ENCODE measurements at places on chromosomes 2 and 18.

DNA sequence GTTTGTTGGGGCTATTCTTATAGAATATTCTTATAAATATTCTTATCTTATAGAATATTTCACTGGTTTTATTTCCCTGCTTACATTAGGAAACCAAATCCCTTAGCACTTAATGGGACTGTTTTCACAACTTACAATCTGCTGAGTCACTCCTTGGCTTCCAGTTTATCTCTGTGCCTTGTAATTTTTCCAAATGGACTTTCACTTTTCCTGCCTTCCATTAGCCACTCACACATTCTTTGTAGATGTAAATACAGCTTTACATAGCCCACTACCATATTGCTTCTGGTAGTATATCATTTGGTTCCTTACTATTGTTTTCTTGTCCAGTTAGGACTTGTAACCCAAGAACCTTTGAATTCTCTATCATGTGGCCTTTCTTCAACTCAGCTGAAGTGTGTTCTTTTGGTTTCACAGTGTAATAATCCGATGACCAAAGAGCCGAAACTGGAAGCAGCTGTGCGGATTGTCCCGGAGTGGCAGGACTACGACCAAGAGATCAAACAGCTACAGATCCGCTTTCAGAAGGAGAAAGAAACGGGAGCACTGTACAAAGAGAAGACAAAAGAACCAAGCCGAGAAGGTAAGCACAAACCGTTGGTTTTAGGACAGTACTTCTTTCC is 96.1 kb downstream of the UGGT1 start:
- DNase-seq = no peak

DNA sequence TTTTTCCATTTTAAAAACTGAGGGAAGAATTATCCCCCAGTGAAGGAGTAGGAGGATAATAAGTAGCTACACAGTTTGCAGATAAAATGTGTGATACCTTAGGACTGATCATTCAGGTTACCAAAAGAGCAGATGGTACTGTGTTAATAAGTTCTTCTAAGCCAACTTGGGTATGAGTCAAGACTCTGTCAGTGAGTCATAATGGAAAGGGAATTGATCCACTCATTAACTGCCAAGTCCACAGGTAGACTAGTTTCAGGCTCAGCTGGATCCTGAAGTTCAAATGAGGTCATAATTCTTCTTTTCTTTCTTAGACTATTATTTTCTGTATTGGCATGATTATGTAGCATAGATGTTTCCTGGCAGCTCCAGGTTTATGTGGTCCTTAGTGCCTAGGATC is 142.4 kb upstream of the ALPP start:
- DNase-seq = no peak

DNA sequence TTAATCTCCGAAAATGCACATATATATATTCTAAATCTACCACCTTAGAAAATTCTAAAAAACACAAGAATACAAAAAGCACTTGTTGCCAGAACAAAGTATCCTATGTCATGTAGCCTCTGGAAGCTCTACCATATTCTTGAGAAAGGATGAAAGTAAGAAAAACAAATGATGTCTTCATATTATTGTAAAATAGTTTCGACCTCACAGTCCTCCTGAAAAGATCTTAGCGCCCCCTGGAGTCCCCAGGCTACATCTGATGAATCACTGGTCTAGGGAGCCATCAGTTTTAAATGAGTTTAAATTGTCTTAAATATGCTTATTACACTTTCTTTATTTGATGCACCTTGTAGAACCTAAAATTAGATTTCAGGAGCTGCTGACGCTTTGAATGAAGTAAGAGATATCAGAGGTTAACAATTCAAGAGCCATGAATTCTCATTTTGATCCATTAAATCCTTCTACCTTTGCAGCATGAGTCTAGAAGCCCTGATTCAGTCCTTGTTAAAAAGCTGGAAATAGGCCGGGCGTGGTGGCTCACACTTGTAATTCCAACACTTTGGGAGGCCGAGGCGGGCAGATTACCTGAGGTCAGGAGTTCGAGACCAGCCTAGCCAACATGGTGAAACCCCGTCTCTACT is 138.8 kb downstream of the MCFD2 start:
- DNase-seq = peak; percentile 82

GRCh38 chr2:2270808-2271415 is 60.2 kb downstream of the MYT1L start:
- no peak for DNase-seq

GRCh38 chr18:5464251-5464650 is 79.5 kb downstream of the EPB41L3 start:
- DNase-seq = no peak

GRCh38 chr2:168698969-168699368 is 103.5 kb upstream of the NOSTRIN start:
- no peak for DNase-seq

DNA sequence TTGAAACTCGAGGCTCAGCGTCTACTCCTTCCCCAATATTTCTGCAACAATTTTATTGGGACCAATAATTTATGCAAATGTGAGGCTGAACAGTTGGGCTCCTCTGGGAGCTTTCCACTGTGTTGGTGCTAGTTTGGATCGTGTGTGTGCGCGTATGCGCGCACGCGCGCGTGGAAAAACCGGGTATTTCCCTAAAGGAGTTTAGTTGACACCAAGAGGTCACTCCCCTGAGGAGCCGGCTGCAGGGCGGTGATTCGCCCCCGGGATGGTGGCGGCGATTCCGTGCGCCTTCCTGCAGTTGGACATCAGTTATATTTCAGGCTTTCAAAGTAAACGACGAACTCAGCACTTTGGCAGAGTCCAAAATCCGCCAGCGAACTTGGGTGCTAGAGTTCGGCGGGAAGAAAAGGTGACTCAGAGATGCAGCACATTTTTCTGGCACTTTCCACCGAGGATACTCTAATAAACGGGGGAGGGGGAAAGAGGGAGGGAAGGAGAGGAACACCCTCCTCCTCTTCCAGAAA is 186.5 kb upstream of the FANCL start:
- DNase-seq = peak; percentile 62

- no peak for DNase-seq
Observed at GRCh38 chr2:154911729-154912128, 213.2 kb downstream of the KCNJ3 start.

DNA sequence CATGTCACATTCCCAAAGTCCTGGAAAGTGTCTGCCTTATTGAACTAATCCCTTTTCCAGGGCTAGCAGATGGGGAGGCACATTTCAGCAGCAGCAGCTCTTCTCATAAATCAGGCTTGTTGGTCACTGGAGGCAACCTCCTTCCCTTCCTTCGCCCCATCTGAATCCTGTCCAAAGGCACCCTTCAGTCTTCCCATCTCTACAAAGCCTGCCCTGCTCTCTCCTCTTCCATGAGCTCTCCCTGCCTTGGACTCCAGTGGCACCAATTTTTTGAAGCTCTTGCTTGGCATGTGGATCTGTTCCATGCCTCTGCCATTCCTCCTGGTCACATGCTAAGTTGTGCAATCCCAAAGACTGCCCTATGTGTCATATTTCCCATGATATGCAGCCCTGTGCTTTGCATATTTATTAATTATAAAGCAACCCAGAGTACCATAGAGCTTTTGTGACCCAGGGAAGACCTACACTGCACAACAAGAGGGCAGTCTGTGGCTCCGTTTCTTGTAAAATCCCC is 70.3 kb downstream of the ANTXR1 start:
- DNase-seq = no peak

- DNase-seq = no peak
Observed at GRCh38 chr18:24181806-24182205, 42.9 kb downstream of the CABYR start.

DNA sequence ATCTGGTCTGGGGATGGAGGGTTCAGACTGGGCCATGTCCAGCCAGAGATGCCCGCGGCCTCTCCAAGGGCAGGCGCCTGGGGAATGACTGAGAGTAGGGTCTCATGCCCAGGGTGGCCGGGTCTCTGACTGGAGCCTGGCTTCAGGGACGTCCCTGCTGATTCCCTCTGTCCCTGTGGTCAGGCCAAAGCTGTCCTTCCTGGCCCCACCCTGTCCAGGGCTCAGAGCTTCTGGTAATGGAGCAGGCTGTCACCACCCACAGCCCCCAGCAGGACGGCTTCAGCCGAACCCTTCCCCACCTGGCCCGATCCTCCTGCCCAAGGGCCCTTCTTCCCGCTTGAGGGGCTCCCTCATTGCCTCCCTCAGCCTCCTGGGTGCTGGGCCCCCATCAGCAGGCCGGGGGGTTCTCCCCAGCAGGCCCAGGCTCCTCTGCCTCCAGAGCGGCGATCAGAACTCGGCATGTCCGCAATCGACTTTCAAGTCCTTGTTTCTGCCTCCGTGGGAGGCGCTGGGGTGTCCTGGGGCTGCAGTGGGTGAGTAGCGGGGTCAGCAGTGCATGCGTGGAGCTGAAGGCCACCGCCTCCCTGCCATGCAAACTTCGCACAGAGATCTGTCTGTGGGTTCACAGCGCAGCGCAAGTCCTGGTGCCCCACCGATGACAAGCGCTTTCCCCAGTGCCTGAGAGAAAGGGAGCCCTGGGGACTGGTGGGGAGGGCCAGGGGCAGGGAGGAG is 18.3 kb downstream of the RAMP1 start:
- no peak for DNase-seq

Measured in SJCRH30 (cell line).